Testis (tissue), 5 donors: ENCODE measurements at places on chromosomes 6 and 20.
A peak's percentile ranks its signal among the peaks of the same experiment; 100 is the strongest.

DNA sequence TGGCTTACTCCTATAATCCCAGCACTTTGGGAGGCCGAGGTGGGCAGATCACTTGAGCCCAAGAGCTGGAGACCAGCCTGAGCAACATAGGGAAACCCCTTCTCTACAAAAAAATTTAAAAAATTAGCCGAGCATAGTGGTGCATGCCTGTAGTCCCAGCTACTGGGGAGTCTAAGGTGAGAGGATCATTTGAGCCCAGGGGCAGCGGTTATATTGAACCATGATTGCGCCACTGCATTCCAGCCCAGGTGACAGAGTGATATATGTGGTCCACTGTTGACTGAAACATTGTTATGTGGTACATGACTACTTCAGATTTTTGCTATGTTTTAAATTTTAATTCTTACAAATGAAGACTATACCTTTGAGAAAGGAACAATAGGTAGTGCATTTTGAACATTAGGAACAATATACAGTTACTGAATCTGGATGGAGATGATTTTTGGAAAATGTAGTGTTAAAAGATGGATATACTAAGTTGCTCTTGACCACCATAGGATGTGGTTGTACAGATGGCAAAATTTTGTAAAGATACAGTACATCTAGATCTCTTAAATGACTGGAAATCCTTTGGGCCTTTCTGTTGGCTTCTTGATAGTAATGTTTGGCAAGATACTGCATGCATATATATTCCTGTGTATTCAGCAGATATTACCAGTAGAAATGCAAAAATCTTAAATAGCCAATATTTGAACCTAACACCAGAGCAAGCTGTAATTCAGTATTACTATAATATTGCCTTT is 35.9 kb downstream of the MAPK14 start:
- DNase-seq: no peak

DNA sequence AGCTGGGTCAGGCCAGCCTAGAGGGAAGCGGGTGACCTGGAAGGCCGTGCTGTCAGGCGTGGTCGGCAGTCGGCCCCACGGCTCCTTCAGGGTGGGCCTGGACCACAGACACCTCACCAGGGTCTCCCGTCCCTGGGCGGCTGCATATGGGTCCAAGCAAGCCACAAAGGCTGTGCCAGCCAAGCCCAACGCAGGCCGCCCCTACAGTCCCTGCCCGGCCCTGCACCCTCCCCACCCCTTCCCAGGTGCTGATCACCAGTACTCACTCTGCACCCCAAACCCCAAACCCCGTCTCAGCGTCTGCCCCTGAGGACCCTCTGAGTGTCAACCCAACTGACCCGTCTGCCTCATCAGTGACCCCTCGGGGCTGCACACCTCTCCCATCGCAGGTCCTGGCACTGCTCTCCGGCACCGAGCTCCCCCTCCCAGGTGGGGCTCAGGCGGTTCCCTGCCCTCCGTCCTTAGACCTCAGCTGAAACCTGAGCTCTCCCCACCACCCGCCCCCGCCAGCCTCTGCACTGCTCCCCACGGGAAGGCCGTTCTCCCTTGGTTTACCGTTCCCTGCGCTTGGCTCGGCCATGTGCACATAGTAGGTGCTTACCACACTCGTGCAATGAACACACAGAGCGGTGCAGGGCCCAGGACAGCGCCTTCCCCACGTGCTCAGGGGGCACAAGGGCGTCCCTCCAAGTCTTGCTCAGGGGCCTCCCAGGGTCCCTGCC is 1.5 kb upstream of the PPDPF start:
- DNase-seq: no peak

GRCh38 chr6:53244958-53245357 is 96.3 kb upstream of the GCM1 start:
- DNase-seq: no peak

DNA sequence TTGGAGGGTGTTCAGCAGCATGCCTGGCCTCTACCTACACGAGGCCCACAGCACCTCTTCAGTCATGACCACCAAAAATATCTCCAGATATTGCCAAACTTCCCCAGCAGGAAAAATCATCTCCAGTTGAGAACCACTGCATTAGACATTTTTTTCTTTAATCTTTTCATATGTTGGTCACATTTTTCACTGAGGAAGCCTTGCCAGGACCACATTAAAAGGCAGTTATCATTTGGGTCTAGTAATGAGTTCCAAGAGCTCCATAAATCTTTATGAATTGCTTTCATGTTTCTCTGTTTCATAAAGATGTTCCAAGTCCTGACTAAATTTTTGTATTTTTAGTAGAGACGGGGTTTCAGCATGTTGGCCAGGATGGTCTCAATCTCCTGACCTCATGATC is 28.8 kb downstream of the MTRES1 start:
- no peak for DNase-seq

DNA sequence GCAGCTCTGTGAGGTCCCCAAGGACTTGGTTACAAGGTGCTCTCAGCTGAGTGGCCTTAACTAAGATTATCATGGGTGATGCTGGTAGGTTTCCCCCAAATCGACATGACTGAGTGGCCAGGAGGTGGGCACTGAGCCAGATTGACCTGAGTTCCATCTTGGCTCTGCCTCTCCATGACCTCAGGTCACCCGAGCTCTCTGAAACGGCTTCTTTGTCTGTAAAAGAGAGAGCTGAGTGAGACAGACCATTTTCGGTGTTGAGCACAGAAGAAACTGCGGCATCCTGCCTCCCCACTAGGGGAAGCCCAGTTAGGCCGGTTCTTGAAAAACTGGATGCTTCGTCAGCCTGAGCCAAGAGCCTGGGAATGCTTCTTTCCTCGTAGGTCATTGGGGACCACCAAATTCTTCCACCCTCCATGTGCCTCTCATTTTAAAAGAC is 14.1 kb upstream of the STX16 start:
- no peak for DNase-seq

DNA sequence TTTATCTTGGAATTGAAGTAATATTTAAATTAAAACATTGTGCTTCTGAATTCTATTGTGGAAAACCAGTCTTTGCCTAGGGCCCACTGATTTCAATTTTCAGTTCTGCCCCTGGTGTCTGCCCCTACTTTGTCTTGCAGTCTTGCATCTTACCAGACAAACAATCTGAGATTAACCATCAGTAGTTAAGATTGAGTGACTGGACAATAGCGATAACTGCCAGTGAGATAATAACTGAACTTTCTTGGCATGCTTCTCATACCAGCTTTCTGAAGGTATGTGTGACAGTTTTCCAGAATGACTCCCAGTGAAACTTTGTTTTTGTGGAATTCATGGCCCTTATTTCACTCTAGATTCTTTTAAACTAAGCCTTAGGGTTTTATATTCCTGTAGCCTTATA is 53.5 kb downstream of the KCNQ5 start:
- no peak for DNase-seq

DNA sequence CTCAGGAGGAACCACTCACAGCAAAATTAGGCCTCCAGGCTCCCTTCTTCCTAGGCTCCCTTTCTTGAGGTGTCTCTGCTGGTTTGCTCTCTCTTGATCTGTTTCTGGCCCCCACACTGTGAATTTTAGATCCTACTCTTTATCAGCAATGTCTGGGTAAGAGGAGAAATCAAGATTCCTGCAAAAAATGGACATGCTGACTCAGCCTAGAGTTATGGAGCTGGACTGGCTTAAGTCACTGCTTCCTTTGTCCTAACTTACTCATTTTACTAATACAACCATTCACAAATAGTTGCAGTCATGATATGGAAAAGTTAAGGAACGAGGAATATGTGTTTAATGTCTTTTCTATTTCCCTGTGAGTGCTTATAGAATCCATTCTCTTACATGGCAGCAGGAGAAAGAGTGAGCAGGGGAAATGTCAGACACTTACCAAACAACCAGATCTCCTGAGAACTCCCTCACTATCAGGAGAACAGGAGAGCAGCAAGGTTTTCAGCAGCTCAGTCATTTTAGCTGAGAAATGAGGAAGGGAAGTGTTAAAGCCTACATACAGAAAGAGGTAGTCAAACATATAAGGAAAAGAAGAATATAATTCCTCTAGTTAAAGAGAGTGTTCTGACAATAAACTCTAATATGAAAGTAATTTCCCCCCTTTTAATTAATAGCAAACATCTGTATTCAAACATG is 160.8 kb downstream of the PDE7B start:
- DNase-seq: no peak

DNA sequence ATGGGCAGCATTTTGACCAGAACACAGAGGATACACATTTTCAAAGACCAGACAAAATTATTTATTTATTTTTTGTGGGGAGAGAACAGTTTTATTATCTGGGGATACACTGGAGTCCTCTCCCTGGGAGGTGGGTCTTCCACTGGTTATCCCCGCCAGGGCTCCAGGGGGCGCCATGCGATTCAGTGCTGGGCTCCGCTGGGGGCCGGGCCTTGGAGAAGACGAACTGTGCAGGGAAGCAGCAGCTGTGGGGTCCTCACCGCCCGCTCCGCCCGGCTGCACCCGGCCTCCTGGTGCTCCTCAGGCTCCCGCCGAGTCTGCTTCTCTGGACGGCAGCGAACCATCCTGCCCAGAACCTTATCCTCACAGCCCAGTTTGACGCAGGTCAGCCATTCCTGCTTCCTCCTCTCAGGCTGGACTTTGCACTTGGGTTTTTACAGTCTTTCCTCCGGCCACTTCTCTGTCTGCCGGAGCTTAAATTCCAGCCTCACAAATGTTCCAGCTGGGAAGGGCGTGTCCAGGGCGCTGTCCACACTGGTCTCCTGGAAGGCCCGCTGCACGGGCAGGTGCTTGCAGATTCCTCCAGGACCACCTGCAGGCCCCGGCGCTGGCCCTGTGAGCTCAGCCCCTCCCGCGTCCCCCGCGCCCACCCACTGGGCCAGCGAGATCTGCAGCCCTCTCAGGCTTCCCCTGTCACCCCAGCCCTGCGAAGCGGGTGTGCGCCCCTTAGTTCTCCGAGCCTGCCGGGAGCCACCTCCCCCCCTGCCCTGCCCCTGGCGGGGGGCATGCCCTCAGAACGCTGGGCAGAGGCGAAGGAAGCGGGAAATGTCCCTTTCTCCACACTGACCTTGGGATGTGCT is 1830.0 kb upstream of the DEFB115 start:
- DNase-seq: peak; percentile 83

DNA sequence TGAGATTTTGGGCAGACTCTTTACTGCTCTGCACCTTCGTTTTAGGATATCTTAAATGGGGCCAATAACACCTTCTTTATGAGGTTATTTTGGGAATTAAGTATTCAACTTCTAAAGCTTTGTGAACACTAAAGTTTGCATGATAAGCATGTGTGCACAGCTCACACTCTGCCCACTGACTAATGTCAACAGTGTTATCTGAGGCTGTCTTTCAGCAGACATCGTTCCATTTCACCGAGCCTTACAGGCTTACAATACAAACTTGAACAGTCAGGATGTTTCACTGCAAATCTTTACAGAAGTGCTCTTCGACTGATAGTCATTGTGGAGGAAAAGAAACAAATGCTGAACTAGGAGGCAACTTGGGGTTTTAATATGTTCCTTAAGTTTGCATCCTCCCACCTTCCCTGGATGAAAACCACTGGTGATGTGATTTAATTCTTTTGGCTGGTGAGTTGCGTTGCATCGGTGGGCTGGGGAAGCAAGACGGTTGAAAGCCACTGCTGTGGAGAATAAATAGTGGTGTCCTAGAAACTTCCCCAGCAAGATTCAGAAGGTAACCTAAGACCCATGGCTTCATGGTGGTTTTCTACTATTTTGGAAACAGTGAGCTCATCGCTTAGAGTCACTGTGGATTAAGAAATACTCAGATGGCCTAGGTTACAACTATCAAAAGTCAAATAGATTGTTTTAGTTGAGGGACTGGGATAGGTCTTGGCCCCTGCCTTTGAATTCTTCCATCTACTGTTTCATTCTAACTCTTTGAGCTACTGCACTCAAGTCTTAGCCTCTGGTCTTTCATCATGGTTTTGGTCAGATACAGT is 167.2 kb upstream of the MAP3K7 start:
- no peak for DNase-seq

- DNase-seq: peak; percentile 56
These were observed 696 bp upstream of the SIRPA start for GRCh38 chr20:1894471-1894950.

DNA sequence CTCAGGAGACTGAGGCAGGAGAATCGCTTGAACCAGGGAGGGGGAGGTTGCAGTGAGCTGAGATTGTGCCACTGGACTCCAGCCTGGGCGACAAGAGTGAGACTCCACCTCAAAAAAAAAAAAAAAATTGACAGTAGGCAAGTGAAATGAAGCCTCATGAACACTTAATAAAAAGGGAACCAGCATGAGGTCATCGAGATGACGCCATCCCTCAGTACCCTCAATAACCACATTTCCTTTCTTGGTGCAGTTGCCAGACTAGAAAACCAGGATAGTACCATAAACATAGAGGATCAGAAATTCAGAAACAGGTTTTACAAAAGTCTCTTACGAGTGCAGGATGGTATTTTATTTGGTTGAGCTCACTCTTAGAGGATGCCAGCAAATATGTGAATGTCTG is 584.1 kb downstream of the MAFB start:
- DNase-seq: no peak

DNA sequence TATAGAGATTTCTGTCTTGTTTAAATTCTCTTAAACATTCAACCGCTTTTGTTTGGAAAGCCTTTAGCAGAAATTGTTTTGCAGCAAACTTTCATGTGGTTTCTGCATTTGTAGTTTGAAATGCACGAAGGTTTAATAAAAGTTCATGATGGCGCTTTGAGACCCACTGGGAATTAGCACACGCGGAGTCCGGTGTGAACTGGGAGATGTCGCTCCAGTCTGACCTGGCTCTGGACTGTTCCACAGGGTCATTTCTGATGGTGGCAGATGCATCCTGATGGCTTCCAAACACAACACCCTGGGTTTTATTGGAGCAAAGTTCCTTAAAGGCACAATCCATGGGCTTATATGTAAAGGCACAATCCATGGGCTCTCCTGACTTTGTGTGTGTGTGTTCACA is 78.1 kb upstream of the MTHFD1L start:
- no peak for DNase-seq

DNA sequence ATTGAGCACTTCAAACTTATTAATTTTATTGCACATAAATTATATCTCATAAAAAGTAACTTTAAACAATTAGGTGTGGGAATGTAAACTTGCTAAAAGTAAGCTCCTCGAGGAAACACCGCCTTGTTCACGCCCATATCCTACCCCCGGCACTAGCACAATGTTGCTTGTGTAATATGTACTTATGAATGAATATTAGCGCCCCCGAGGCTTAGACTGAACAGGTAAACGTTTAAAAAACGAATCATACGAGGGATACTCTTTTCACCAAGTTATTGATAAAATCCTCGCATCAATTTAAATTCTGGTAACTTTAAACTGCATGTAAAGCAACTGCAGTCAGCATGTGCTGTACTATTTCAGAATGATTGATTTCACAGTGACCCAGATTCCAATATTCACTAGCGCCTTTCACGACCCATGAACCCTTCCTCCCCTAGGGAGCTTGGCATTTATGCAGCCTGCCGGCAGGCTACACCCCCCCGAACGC is 637 bp downstream of the TFB1M start:
- no peak for DNase-seq

DNA sequence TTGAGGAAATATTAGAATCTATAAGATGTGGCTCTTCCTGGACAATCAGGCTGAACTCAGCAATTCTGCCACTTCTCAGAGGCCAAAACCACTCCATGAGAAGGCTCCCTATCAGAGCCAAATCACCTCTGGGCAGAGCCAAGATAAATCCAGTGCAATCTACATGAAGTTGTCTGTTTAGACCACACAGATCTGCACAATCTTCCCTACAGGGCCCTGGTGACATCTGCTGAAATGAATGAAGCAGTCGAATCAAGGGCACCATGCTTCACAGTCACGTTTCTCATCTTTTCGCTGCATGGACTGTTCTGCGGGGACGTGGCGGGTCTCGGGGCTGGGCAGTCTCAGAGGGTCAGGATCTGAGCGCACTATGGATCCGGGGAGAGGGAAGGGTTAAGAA is 60.1 kb upstream of the CD93 start:
- no peak for DNase-seq

GRCh38 chr6:99288668-99289067 is 60.8 kb downstream of the FAXC start:
- no peak for DNase-seq
